ENCODE measurements at places on chromosomes 16 and 17.

DNA sequence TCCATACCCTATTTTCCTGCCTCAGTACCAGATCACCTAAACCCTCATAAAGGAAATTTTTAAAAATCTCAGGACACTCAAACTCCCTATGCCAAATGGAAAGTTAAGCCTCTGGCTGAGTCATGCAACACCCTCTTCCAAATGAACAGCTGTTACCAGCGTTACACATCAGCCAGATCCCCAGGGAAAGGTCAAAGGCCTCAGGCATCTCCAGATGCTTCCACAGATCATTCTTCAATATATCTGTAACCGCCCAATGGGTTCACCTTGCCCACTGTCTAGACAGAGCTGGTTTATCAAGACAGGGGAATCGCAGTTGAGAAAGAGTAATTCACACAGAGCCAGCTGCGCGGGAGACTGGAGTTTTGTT, 29.1 kb upstream of the SHCBP1 start:
- DNase-seq, result no peak

- no peak for DNase-seq
Measured at GRCh38 chr16:69266334-69267063, 44.7 kb upstream of the VPS4A start.

- no peak for DNase-seq
Measured at GRCh38 chr17:4175921-4176807, 33.2 kb downstream of the CYB5D2 start.

GRCh38 chr17:2023692-2024571, 1.2 kb downstream of the RTN4RL1 start:
- peak; percentile 51 for DNase-seq

DNA sequence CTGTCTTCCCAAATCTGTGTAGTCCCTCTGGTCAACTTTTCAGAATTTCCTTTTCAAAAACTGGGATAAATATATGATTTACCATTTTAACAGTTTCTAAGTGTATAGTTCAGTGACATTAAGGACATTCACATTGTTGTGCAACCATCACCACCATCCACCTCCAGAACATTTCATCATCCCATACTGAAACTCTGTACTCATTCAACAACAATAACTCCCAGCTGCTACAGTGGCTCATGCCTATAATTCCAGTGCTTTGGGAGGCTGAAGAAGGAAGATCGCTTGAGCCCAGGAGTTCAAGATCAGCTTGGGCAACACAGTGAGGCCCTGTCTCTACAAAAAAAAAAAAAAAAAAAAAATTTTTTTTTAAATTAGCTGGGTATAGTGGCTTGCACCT, 131.0 kb downstream of the AATF start:
- DNase-seq, result no peak

GRCh38 chr17:40961591-40961990, 5.2 kb downstream of the KRT39 start:
- DNase-seq, result no peak

- no peak for DNase-seq
Measured at GRCh38 chr17:57257895-57258851, 1.9 kb downstream of the MSI2 start.

DNA sequence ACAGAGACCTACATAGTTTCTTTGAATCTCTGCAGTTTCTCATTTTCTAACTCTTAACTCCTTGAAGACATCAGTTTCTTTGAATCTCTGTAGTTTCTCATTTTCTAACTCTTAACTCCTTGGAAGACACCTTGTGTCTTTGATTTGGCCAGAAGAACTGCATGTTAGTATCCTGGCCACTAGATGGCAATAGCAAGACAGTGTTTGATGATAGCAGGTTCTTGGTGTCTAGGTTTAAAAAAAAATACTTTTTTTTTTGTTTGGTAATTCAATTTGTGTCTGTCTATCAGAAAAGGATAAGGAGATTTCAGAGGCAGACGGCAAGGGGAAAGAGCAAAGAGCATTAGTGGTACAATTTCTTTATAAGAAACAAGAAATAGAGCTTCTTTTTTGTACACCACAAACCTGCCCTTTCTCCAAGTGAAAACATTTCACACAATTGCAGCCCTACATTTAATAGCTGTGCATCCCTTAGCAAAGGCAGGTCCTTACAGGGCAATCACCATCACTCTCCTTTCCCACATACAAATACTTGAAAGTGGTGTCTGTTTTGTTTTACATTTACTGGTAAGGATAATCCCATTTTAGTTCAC, 1324.9 kb upstream of the CDH8 start:
- peak; percentile 24 for DNase-seq

DNA sequence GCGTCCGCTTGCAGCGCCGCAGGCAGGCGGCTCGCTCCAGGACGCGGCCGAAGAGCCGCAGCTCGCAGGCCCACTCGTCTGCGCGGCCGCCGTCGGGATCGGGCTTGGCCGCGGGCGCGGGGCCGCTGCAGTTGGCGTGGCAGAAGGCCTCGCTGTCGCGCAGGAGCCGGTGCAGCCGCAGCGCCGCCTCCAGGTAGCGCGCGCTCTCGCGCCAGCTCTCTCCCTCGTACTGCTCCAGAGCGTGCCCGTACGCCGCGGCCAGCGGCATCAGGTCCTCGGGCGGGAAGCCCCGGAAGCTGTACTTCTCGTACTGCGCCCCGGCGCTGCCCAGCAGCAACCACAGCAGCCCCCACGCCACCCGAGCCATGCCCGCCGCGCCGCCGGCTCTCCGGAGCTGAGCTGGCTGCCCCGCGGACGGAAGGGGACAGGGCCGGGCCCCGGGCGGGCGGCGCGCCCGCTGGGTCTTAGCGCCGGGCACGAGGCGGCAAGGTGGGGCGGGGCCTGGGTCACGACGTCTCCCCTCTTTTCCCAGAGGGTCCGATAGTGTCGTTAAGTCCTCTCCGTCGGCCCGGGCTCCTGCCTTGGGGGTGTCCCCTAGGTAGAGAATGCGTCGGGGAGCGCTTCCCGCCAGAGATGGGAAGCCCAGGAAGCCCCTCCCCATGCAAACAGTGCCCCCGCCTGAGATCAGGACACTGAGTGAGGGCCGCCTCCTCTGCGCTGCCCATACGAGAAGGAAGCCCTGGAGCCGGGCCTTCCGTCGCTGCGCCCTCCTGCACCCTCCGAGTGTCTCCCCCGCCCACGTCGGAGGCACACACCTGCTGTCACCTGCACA, at the start of gene P3H4:
Gene P3H4 (minus strand): TSS at position 401 of the 832 bp plus-strand sequence. CDS start 34 bp downstream, at position 367.
- no peak for DNase-seq

- DNase-seq, result no peak
Measured at GRCh38 chr16:56771558-56772279, 41.8 kb downstream of the NUP93 start.

- DNase-seq, result peak; percentile 67
Measured at GRCh38 chr17:18225121-18225641, at the start of gene LLGL1. Gene LLGL1 (plus strand): TSS chr17:18225635. CDS start chr17:18225683, 48 bp downstream.

- no peak for DNase-seq
Measured at GRCh38 chr17:81385320-81386111, 9.7 kb upstream of the BAHCC1 start.

GRCh38 chr16:3214904-3215600, 19.9 kb downstream of the ZNF200 start:
- DNase-seq, result no peak

GRCh38 chr17:29847527-29848400, 82.3 kb downstream of the SSH2 start:
- no peak for DNase-seq

GRCh38 chr17:19401321-19402010, 9.6 kb upstream of the RNF112 start:
- DNase-seq, result no peak

GRCh38 chr17:19370493-19370960, 7.8 kb upstream of the MAPK7 start:
- DNase-seq, result no peak

DNA sequence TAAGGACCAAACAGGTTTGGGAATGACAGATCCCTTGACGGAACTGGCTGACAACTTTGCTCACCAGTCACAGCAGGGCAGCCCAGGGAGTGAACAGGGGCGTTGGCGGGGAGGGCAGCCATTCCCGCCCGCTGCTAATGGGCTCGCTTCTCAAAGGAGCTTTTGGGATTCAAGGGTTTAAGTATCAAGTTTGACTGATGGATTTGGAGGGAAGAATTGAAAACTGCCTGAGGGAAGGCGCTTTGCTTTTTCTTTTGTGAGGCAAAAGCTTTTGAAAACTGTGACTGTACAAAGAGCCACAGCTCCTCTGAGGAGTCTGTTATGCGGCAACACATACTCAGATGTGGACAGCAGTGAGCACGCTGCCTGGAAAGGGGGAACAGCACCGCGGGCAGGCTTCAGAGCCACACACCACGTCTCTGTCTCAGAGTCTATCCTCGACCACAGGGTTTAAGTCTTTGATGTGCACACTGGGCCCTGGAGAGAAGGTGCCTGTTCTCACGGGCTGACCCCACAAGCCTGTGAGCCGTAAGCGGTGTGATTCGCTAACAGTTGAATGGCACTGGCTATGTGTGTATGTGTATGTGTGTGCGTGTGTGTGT, 79.9 kb upstream of the HSBP1 start:
- no peak for DNase-seq

- no peak for DNase-seq
Measured at GRCh38 chr16:77574867-77575624, 140.2 kb upstream of the ADAMTS18 start.

DNA sequence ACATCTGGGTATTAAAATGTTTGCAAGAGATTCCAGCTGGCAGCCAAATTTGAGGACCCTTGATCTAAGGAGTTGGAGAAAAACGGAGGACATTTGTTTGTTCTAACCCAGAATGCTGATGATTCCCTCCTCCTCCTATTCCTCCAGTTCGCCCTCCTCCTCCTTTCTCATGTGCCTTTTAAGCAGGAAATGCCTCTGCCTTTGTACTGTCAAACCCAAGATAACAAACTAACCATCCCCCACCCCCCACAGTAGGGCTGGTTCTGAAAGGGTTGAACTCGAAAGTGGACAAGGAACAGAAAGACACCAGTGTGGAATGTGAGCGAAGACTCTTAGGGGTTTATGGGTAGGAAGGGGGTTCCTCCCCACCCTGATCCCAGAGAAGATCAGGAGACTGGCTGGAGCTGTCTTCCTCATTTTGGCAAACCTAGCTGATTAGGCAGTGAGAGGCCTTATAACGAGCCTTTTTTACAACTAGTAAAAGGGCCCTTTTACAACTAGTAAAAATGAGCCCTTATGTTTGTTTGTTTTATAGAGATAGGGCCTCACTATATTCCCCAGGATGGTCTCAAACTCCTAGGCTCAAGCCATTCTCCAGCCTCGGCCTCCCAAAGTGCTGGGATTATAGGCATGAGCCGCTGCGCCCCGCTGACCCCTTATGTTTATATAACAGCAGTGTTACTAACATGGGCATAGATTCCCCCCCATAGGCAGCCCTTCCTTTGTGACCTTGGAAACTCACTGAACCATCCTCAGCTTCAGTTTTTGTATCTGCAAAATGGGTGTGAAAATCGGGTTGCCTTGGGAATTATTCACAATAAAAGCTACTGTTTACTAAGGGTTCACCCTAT, 975 bp downstream of the CHD9 start:
- no peak for DNase-seq
